ENCODE measurements at places on chromosomes 3 and 15.

DNA sequence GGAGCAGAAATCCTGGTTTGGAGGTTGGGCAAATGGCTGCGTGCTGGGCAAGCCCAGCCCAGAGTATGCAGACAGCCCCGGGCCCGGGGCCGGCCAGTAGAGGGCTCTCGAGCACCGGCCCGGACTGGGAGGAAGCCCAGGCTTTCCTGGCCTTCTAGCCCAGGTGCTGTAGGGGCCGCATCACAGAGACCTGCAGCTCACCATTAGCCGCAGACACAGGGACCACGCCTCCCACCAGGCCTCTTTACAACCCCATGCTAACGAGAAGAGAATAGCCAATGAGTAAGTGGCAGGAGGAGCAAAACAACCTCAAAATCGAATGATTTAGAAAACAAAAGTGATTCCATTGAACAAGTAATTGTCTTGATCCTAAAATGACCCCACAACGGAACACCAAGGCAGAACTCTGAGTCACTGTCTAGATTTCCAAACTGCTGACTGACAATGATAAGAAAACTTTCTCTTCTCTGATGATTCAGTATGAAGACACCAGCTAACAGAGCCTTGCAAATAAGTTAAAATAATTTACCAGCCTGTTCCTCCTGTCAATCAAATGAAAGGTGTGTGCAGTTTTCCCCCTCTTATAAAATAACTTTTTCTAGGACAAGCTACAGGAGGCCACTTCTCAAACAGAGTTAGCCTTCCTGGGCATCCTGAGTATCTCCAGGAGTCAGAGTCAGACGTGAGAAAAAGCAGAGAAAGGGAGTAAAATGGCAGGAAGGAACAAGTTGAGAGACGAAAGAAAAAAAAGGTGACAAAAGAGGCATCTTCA is 102.2 kb downstream of the DGKG start:
- no peaks in the 10 kb centered on the region for H3K27me3 ChIP-seq
- H3K4me3 ChIP-seq, result no peak overlapping the region
- H3K27ac ChIP-seq, result no peak overlapping the region
- H3K36me3 ChIP-seq, result no peaks in the 10 kb centered on the region
- DNase-seq, result peak; percentile 53

DNA sequence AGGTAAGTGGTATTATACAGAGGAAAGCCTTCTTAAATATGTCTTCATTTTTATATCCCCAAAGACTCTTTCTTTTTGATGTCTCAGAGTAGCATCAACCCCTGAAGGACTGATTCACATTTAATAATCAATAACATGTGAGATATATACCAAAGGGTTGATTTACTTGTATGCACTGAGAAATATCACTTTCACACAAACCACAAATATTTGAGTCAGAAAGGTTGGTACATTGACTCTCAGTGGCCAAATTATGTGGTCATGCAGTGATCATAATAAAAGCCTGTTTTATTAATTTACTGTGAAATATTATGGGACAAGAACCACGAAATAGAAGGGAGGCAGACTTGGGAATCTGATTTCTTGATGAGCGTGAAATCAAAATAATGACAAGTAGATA is 329.0 kb downstream of the GBE1 start:
- H3K36me3 ChIP-seq, result no peaks in the 10 kb centered on the region
- no peak overlapping the region for H3K4me3 ChIP-seq
- no peak overlapping the region for H3K27ac ChIP-seq
- no peak for DNase-seq

DNA sequence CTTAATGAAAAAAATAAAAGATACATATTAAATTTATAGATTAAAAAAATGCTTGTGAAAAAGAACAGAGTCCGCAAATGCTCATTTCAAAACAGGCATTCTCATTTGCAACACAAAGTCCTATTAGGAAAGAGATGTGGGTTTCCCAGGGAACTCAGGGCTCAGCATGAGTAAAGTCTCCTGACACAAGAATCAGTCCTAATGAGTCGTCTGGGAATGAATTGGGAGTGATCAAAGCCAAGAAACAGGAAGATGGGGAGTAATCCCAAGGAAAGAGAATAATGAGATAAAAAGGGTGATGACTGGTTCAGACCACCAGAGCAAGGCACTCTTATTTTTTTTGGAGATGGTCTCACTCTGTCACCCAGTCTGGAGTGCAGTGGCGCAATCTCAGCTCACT is 443.7 kb downstream of the NR2F2 start:
- H3K36me3 ChIP-seq, result no peaks in the 10 kb centered on the region
- DNase-seq, result no peak
- H3K27ac ChIP-seq, result no peak overlapping the region
- H3K27me3 ChIP-seq, result no peaks in the 10 kb centered on the region
- no peaks in the 10 kb centered on the region for H3K4me1 ChIP-seq

DNA sequence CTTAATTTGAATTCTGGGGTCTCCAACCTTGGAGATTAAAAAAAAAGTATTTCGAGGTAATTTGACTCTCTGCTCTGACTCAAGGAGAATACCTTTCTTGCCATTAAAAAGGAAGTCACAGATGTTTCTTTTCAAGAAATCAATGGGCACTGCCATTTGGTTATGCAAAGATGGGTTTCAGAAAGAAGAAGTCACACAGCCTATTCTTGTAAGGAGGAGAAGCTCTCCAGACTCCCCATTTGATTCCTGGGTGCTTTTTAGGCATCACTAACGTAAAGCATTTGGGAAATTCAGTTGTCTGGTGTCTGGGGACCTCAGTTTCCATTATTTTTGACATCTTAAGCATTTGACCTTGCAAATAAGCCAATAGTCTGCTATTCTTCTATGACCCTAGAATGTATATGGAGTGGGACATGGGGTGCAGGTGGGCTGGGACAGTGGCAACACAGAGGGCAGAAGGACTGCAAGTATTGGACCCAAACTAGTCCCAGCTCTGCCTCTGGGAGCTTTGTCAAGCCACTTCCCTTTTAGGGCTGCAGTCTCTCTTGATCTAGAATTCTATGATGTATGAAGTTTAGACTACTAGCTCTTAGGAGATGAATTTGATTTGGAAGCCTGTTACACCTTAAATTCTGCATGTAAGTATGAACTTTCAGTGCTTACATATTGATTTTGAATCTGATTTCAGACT is 27.8 kb downstream of the IL5RA start:
- no peak overlapping the region for H3K27ac ChIP-seq
- no peaks in the 10 kb centered on the region for H3K36me3 ChIP-seq
- H3K4me1 ChIP-seq, result no peaks in the 10 kb centered on the region
- no peak for DNase-seq

- H3K27me3 ChIP-seq, result no peaks in the 10 kb centered on the region
- DNase-seq, result no peak
- H3K36me3 ChIP-seq, result no peaks in the 10 kb centered on the region
- H3K4me3 ChIP-seq, result no peak overlapping the region
These were observed 189.4 kb downstream of the SLC9A9 start for GRCh38 chr3:143658861-143659260.

- no peak overlapping the region for H3K4me3 ChIP-seq
- no peaks in the 10 kb centered on the region for H3K27me3 ChIP-seq
- DNase-seq, result peak; percentile 29
These were observed 1.2 kb upstream of the RYK start for GRCh38 chr3:134251731-134252391.

GRCh38 chr15:90763366-90764099 is 46.4 kb downstream of the BLM start:
- no peaks in the 10 kb centered on the region for H3K4me1 ChIP-seq
- no peak overlapping the region for H3K27ac ChIP-seq

- H3K27me3 ChIP-seq, result no peaks in the 10 kb centered on the region
- no peak overlapping the region for H3K27ac ChIP-seq
- DNase-seq, result no peak
These were observed 153.8 kb upstream of the RAP2B start for GRCh38 chr3:153008226-153008625.

- no peak overlapping the region for H3K27ac ChIP-seq
- no peaks in the 10 kb centered on the region for H3K36me3 ChIP-seq
- H3K27me3 ChIP-seq, result no peaks in the 10 kb centered on the region
- H3K4me3 ChIP-seq, result no peak overlapping the region
- no peaks in the 10 kb centered on the region for H3K4me1 ChIP-seq
- no peak for DNase-seq
These were observed 52.7 kb upstream of the SPTSSB start for GRCh38 chr3:161423911-161424522.

DNA sequence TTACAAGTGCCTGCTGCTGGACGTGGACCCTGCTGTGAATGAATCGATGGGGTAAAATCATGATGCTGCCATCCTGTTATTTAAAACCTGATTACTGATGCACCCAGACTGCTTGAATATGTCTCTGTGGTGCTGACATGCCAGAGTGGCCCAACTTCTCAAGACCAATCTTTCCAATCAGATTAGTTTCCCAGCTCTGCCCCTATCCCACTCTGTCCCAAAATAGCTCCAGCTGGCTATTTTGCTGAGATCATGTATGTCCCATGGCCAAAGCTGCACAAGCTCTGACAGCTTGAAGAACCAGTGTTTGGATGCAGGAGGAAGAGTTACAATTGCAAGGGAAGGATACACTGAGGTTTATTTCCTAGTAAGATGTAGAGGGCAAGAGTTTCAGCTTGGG is 153.6 kb downstream of the TMEM108 start:
- H3K27ac ChIP-seq, result no peak overlapping the region
- no peak overlapping the region for H3K4me3 ChIP-seq
- H3K36me3 ChIP-seq, result no peaks in the 10 kb centered on the region
- no peak for DNase-seq

DNA sequence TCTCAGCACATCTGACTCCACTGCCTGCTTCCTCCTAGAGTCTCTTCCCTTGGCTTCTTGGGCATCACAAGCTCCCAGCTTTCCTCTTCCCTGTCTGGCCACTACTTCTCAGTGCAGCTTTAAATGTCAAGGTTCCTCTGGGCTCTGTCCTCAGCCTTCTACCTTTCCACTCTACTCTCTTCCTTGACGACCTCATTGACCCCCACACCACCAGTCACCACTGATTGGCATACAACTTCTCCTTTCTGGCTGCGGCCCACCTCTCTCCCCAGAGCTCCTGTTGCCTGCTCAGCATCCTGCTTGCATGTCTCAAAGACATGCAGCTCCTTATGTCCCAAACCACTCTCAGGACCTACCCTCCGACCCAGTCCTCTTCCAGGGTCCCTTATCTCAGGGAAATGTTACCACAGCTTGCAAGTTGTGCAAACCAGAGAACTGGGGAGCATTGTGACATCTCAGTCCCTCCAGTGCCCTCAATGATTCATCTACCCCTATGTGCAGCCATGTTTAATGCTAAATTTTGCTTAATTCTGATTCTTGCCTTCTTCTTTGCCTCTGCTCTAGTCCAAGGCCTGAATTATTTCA is 49.9 kb downstream of the TRPM1 start:
- no peak overlapping the region for H3K4me3 ChIP-seq
- no peaks in the 10 kb centered on the region for H3K4me1 ChIP-seq
- no peaks in the 10 kb centered on the region for H3K36me3 ChIP-seq
- H3K27ac ChIP-seq, result no peak overlapping the region

DNA sequence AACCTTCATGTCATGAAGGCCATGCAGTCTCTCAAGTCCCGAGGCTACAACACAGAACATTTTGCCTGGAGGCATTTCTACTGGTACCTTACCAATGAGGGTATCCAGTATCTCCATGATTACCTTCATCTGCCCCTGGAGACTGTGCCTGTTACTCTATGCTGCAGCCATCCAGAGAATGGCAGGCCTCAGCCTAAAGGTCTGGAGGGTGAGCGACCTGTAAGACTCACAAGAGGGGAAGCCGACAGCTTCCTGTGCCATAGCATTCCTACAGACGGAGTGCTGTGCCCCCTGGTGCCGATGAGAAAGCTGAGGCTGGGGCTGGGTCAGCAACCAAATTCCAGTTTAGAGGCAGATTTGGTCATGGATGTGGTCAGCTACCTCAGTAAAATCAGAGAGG is 51.3 kb upstream of the CADPS start:
- H3K4me3 ChIP-seq, result no peak overlapping the region
- DNase-seq, result no peak
- H3K27me3 ChIP-seq, result no peaks in the 10 kb centered on the region
- no peaks in the 10 kb centered on the region for H3K4me1 ChIP-seq
- H3K27ac ChIP-seq, result no peak overlapping the region

DNA sequence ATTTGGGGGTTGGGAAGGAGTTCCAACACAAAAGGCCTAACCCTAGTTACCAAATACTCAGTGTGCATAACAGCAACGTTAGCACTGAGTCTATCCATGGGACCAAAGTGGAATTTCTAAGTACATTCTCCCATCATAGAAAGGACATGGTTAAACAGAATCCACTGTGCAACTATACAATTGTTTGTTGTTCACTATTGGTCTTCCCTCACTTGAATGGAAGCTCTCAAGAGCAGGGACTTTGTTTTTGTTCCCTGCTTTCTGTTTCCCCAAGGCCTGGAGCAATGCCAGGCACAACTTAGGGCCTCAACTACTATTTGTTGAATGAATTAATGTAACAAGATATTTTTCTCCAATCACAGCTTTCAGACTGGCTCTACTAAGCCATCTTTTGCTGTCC is 25.6 kb downstream of the COL8A1 start:
- H3K27ac ChIP-seq, result no peak overlapping the region
- H3K27me3 ChIP-seq, result no peaks in the 10 kb centered on the region
- H3K4me3 ChIP-seq, result no peak overlapping the region
- no peak for DNase-seq

- DNase-seq, result peak; percentile 72
- no peaks in the 10 kb centered on the region for H3K36me3 ChIP-seq
- H3K4me1 ChIP-seq, result peaks cover 7% of the 10 kb centered on the region
- no peaks in the 10 kb centered on the region for H3K27me3 ChIP-seq
These were observed 24.7 kb downstream of the LYSMD4 start for GRCh38 chr15:99708563-99708962.

- H3K27ac ChIP-seq, result no peak overlapping the region
- no peaks in the 10 kb centered on the region for H3K27me3 ChIP-seq
- no peak for DNase-seq
- H3K4me3 ChIP-seq, result no peak overlapping the region
These were observed 124.6 kb upstream of the GBE1 start for GRCh38 chr3:81886081-81886480.

- H3K36me3 ChIP-seq, result no peaks in the 10 kb centered on the region
- no peaks in the 10 kb centered on the region for H3K4me1 ChIP-seq
- no peak for DNase-seq
- H3K27me3 ChIP-seq, result no peaks in the 10 kb centered on the region
- H3K4me3 ChIP-seq, result no peak overlapping the region
These were observed 400.3 kb downstream of the LRTM1 start for GRCh38 chr3:54527521-54527920.

DNA sequence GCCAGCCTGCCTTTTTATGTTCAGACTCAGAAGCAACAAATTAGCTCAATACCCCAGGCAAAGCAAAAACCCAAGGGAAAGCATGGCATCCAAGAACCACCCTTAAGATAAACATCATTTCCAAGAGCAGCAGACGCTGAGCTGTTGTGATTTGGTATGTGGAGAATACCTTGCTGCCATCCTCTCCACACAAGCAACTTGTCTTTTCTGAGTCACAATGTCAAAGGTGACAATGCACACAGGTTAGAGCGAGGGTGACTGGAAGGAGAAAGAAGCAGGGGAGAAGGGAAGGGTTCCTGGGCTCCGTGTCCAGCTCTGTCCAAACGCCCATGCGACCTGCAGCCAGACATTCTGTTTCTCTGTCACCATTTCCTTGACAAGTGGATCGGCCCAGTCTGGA is 6.0 kb downstream of the PCSK6 start:
- no peak overlapping the region for H3K27ac ChIP-seq
- no peaks in the 10 kb centered on the region for H3K4me1 ChIP-seq
- H3K36me3 ChIP-seq, result no peaks in the 10 kb centered on the region
- no peak for DNase-seq

GRCh38 chr3:24344784-24345439 is 149.7 kb downstream of the THRB start:
- H3K36me3 ChIP-seq, result no peaks in the 10 kb centered on the region
- DNase-seq, result no peak
- H3K27ac ChIP-seq, result no peak overlapping the region
- no peak overlapping the region for H3K4me3 ChIP-seq

GRCh38 chr3:124941771-124942170 is 7.2 kb upstream of the MUC13 start:
- no peaks in the 10 kb centered on the region for H3K27me3 ChIP-seq
- no peaks in the 10 kb centered on the region for H3K36me3 ChIP-seq
- H3K4me3 ChIP-seq, result no peak overlapping the region

All from uterus (tissue), 4 donors.